ENCODE measurements at places on chromosomes 1 and 21.

- DNase-seq: no peak
Observed at GRCh38 chr1:119139403-119139802, 1.1 kb downstream of the WARS2 start.

DNA sequence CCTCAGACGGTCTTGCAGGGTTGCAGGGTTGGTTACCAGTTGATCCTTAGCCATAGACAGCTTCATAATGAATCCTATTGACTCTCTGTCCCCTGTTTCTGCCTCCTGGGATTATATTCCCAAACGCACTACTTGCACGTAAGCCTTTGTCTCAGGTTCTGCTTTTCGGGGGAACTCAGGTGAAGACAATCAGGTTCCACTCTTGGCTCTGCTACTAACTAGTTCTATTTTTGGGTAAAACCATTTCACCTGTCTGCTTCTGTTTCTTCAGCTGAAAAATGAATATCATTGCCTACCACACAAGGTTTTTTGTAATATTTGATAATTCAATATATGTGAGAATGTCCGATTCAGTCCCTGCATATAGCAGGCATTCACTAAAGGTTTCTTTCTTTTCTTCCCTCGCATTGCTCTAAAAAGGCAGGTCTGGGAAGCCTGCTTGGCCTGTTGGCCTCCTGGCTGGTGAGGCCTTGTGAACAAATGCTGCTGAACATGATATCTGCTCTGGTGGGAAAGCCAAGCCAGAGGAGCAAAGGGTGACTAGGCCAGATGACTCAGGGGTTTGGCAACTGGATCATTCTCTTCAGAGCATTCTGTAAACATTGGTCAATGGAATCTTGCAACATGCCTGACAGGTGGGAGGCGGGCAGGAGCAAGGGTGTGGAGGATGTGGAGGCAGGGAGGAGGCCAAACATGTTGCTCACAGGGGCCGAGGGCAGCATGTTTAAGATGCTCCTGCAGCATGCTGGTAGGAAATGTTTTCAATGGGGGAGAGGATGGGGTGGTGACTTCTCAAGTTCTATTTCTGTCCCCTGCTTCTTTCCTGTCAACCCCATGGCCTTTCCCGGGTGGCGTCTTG lies 23.8 kb downstream of the IER5 start:
- peak; percentile 91 for DNase-seq

DNA sequence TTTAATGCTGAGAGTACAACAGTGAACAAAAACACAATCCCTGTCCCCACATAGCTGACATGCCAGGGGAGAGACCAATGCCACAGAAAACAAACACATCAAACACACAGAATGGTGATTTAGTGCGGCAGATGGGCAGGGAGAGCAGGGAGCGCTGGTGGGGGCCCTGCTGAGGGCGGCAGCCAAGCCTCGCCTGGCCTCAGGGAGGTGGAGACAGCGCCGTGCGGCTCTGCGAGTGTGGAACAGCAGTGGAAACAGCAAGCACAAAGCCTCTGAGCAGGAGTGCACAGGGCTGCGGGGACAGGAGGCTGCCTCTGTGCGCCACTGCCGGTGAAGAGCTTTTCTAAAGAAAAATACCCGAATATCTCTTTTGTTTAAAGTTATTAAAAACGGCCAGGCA lies 17.0 kb downstream of the MCM3AP start:
- DNase-seq: no peak

GRCh38 chr1:13646521-13646920 lies 53.5 kb upstream of the PRDM2 start:
- no peak for DNase-seq

DNA sequence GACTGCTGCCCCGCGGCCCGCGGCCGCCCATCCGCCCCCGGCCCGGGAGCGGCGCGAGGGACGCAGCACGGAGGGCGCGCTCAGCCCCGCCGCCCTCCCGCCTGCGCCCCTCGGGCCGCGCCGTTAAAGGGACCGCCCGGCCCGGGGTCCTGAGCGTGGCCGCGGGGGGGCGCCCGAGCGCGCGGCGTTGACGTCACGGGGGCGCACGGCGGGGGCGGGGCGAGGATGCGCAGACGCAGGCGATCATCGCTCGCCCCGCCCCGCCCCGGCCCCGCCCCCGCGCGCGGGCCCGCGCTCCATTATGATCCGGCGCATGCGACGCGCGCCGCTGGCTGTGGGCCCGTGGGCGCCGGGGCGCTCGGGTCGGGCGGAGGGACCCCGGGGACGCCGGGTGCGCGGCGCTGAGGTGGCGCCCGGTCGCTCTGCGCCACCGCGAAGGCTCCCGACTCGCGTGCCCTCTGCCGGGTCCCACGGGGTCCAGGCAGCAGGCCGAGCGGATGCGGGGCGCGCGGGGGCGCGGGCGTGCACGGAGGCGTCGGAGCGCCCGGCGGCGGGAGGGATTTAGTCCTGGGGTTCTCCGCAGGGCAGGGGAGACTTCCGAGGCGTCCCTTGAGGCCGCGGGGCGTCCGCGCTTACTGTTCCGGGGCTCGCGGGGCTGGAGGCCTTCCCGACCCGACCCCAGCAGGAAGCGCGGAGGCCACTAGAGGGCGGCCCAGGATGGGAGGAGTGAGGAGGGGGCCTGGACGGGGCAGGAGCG lies at the start of gene DVL1:
Gene DVL1 (minus strand): TSS at position 163 of the 757 bp plus-strand sequence. CDS start 353 bp downstream, outside the sequence.
- peak; percentile 65 for DNase-seq

- DNase-seq: peak; percentile 47
Observed at GRCh38 chr1:38991638-38992411, 749 bp downstream of the AKIRIN1 start.

DNA sequence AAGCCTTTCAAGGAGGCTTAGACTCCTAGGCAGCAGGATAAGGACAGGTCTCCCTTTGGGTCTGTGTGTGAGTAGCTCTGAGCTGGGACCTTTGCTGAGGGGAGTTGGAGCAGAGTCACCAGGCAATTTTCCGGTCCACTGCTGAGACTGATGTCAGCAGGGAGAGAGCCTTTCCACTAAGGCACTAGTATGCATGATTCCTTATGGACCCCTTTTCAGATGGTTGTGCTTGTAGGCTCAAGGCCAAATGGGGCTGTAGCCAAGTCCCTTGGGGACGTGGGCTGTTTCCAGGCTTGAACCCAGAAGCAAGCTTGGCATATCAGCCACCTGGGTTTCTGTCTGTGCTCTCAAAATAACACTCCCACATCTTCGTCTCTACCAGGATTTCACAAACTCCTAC lies 73.0 kb downstream of the CCDC18 start:
- no peak for DNase-seq

DNA sequence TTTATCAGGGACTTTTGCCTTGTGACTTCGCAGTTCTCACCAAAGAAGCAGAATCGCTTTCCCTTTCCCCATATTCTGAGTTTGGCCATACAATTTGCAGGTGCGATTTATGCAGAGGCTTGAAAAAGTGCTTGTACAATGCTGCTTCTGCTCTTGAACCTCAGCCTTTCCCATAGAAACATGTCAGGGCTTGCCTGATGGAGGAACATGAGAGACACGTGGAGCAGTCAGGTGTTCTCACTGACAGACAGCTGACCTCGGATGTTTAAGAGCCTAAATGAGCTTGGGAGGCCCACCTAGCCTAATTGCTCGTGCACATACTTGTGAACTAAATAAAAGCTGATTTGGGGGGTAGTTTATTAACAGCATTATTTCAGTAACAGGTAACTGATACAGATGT lies 290.0 kb downstream of the S1PR1 start:
- DNase-seq: no peak

GRCh38 chr1:84386716-84387479 lies 11.4 kb upstream of the DNASE2B start:
- no peak for DNase-seq

- no peak for DNase-seq
Observed at GRCh38 chr1:93288558-93288957, 57.1 kb upstream of the DR1 start.

DNA sequence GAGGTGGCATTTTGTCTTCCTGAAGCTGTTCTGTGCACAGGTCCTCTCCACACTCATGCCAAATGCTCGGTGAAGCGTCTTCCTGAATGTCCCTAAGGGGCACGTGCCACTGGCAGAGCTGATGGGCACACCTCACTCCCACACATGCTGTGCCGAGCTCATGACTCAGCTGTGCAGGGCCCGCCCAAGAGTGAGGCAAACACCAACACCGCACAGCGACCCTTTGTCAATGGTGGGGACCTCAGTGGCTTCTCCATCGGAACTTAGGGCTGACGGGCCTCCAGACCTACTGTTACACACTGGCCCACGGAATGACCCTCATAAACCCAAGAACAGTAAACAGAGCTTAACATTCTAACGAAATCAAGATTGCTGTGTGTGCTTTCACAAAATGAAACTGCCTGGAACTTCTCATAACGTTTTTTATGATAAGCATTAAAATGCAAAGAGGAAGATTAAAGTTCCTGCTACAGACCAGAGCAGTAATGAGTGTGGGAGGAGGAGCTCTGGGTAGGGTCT lies 89.3 kb downstream of the SIM2 start:
- DNase-seq: no peak

GRCh38 chr1:212488436-212489283 lies 55.9 kb downstream of the NENF start:
- DNase-seq: peak; percentile 82

- DNase-seq: no peak
Observed at GRCh38 chr21:38505654-38506523, 7.6 kb upstream of the ERG start.

GRCh38 chr1:100023482-100023881 lies 53.7 kb downstream of the SLC35A3 start:
- no peak for DNase-seq

DNA sequence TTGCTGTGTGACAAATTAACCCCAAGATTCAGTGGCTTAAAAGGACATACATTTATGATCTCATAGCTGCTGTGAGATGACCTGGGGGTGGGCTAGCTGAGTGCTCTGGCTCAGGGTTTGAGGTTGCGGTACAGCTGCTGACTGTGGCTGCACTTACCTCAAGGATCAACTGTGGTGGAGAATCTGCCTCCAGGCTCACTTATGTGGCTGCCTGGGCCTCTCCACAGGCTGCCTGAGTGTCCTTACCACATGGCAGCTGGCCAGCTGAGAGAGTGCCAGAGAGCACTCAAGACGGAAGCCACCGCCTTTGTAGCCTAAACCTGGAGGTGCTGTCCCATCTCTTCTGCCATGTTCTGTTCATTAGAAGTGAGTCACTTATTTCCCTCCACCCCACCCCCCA lies 5.7 kb downstream of the LRRC71 start:
- no peak for DNase-seq

DNA sequence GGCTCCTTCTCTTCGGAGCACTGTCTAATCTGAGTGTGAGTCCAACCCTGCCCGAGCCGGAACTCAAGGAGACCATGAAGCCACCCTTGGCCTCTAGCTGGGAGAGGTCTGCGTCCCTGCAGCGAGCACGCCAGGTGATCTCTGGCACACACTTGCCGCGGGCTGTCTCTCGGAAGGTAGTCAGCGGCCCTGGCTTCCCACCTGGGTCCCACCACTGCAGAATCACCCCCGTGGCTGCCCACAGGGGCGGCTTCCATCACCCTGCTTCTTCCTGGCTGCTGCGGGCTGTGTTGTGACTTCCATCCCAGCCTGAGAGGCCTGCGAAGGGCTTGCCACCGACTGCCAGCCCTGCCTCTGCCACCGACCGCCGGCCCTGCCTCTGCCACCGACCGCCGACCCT lies 17.0 kb downstream of the FAAP20 start:
- DNase-seq: no peak

- DNase-seq: no peak
Observed at GRCh38 chr1:235679005-235679404, 29.4 kb upstream of the GNG4 start.

GRCh38 chr21:21101911-21102310 lies 103.7 kb downstream of the NCAM2 start:
- DNase-seq: no peak

DNA sequence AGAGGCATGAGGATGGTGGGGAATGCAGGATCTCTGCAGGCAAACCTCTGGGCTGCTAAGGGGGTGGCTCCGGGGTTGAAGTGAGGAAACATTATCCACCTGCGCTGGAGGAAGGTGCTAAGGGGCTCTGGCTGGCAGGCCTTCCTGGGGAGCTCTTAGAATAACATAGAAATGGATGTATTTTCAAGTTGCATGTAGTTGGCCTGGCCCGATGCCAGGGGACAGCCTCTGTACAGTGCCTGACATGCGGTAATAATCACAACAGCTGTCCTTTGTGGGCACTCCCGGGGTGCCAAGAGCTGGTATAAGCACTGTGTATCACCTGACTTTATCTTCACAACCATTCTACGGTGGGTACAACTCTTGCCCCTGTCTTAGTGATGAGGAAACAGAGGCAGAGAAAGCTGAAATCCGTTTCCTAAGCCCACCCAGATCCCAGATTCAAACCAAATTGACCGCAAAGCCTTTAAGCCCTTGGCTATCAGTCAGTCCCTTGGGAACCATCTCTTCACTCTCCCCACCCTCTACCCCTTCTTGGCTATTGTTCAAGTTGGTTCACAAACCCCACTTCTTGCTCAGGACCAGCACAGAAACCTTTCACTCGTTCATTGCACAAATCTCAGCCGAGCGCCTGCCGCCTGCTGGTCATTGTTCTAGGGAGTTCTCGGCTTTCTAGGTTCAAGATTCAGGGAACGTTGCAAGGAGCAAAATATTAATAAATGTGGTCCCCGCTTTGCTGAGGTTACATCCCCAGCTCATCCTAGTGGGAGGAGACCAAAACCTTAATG lies 30.9 kb downstream of the PADI4 start:
- DNase-seq: no peak

DNA sequence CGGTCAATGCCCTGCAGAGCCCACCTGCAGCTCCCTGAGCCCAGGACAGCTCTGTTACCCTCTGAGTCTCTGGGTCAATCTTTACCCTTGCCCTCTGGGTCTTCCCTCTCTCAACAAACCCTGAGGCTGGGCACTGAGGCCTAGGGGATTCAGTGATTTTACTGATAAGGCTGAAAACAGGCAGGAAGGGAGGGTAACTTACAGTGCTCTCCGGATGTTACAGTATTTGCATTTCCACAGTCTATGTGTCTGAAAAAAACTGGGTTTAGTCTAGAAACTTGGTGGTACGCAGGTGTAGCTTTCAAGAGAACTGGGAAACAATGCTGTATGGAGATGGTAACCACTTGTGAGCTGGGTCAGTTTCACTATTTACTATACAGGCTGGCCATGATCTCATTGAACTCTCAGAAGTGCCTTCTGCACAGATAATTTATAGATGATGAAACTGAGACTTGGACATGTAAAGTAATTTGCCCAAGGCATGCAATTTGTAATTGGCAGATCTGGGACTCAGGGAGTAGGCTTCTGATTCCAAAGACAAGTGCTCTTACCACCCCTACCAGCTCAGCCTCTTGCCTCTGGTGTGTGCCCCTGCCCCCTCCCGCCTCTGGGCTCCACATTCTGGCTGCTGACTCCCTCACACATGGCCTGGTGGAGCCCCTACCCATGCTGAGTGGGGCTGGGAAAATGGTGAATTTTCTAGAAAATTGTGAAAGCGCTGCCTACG lies 48.8 kb downstream of the TENT5C start:
- no peak for DNase-seq

Measured in uterus (tissue), 4 donors.